ENCODE measurements at places on chromosomes 6 and 20.

GRCh38 chr6:17519120-17519519 is 81.0 kb upstream of the FAM8A1 start:
- no peak for DNase-seq

GRCh38 chr6:57109880-57110279 is 19.9 kb downstream of the ZNF451 start:
- no peak for DNase-seq

DNA sequence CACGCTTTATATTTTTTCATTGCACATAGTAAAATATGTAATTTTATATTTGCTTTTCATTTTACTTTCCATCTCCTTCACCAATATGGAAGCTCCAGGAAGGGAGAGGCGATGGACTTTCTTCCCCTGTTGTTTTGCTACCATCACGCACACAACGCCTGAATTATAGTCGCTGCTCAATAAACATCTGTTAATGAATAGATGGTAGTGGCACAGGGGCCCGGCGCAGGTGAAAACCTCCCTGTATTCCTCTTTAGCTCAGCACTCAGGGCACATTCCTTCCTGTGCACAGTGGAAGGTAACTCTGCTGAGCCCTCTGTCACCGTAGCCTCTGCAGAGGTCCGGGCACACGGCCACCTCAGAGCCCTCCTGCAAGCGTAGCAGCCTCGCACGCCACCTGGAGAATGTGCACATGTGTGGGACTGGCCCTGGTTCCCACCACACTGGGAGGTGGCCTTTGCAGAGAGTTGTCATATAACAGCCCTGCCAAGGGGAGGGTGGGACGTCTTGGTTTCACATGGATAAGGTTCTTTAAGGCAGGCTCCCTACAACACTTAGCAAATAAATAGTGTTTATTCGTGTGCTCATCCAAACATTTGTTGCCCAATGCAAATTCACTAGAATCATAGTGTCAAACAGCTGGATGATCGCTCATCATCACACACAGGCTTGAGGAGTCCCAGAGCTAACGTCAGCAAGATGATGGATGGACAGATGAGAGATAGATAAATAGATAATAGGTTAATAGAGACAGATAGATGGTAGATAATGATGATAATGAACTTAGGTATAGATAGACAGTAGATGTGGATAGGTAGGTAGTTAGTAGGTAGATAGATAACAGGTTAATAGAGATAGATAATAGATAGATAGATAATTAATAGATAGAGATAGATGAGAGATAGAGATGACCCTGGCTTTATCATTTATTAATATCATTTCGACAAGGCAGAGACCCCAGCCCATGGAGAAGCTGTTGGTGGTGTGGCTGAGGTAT is 32.3 kb upstream of the AFDN start:
- DNase-seq: no peak

DNA sequence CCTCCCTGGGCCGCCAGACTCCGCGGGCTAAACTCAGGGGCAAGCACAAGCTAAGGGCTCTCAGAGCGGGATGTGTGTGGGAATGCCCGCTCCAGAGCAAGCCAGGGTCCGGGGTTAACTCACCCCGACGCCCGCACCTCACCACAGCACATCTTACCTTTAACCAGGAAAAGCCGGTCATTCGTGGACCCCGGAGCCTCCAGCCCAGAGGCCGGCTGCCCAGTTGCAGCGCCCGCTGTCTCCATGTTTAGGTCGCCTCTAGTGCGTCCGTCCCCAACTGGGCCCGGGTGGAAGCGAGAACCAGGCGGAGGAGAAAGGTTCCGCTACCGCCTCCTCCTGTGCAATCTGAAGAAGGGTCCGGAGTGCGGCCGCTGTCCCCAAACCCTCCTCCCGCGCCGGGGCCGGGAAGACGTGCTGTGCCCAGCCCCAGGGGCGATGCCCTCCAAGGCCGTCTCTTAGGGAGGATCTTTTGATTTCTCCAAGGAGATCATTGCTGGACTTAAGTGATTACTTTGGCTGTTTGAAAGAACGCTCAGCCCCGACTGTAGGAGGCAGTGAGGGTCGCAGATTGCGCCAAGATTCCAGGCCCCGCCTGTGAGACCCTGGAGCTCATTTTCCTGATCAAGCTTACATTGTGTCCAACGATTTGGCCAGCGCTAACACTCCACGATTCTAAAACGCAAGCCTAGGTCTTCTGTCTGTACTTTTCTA is at the start of gene TMEM242:
Gene TMEM242 (minus strand): TSS at position 265 of the 711 bp plus-strand sequence. CDS start 20 bp downstream, at position 245.
- peak; percentile 93 for DNase-seq

DNA sequence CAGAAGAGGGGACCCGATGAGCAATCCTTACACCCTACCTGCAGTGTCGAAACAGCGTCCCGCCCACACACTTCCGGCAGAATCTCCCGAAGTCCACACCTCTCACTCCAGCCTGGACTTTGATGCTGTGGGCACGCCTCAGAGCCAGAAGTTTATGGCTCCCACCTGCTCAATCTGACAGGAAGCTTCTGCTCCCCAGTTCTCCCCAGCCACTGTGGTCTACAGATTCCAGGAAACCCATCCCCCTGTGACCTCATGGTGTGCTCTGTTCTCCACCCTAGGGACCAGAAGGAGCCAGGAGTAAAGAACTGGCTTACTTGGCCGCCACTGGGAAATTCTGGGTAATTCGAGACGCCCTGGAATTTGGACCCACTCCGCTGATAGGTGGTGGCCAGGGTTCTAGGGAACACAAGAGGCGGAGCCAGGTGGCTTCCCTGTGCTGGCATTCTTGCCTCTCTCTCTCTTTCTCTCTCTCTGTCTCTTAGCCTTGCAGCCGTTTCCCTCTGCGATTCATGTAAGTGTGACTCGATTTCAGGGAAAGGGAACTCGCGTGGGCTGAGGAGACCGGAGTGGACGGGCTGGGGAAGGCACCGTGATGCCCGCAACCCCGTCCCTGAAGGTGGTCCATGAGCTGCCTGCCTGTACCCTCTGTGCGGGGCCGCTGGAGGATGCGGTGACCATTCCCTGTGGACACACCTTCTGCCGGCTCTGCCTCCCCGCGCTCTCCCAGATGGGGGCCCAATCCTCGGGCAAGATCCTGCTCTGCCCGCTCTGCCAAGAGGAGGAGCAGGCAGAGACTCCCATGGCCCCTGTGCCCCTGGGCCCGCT is at the start of gene TRIM15:
Gene TRIM15 (plus strand): TSS at position 457 of the 828 bp plus-strand sequence. CDS start 139 bp downstream, at position 596.
- peak; percentile 66 for DNase-seq

- DNase-seq: no peak
Measured at GRCh38 chr6:132789396-132789776, 9.1 kb downstream of the SLC18B1 start.

DNA sequence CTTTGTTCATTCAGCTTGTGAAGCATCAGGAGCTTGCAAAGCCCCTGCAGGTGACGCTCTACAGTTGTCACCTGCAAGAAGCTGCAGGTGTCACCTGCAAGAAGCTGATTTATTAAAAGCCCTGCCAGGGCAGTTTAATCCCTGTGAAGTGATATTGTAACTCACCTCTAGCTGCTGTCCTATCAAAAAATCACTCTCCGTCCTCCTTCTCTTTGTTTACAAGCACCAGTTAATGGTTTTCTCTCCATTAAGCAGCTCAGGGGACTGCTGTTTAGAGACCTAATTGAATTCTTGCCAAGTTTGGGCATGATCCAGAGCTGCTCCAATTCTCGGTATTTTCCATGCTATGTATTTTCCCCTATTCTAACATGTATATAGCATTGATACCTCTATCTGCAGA is 345.9 kb downstream of the ARHGAP18 start:
- no peak for DNase-seq

GRCh38 chr6:155227046-155227445 is 36.8 kb upstream of the CLDN20 start:
- DNase-seq: no peak

DNA sequence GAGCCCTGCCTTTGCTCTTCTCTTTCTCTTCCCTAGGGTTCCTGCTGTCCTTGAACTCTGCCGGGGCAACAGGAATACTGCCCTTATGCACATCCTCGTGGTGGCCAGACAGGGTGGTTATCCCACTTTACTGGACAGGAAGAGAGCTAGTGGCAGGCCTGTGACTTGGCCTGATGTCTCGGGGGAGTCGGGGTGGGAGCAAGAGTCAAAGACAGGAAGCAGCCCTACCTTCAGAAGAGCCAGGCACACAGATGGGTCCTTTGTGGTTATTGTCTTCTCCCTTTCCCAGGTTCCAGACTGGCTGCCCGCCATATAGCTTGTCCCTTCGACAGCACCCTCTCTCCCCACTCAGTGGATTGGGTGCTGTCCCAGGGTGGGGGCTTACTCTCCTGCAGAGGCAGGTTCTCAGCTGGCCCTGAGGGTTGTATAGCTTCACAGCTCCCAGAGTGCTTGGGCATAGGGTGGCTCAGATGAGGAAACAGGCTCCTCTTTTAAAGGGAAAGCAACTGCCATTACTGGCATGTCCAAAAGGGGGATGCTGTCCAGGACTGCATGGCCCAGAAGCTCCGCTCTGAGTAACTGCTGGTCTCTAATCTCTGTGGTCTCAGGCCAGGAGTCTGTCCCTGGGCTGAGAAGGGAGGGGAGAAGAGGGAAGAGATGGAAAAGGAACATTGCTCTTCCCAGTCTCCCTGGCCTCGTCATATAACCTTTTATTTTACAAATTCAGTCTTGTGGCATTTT is 17.3 kb downstream of the PLCG1 start:
- no peak for DNase-seq

DNA sequence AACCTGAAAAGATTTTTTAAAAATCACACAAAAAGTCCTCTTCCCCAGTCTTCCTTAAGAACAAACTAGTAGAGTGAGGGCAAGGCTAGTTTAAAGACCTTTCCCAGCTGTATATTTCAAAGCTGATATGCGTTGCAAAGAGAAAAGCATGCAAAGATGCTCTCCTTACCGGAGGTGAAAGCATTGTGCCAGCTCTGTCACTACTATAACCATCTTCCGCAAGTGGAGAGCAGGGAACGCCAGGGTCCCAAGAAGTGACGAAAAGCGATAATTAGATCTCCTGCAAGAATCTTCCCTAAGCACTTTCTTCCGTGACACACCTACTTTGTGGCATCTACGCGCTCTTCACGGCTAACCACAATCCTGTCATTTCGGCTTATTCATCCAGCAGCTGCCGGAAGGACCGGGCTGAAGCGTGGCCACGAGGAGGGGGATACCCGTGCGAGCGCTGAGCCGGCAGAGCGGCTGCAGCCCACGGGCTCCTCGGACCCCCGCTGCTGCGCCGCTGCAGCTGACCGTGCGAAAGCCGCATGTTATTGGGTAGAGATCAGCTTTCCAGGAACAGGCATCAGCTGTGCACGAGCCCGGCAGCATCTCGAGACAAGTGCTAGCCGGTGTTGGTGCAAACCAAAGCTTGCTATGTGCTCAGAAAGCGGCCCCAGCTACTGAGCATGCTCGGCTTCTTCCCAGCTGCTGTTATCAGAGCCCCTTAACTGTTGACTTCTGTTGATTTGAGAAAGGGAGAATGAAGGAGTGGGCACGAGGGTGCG is 57.2 kb upstream of the ARHGAP18 start:
- DNase-seq: peak; percentile 66

DNA sequence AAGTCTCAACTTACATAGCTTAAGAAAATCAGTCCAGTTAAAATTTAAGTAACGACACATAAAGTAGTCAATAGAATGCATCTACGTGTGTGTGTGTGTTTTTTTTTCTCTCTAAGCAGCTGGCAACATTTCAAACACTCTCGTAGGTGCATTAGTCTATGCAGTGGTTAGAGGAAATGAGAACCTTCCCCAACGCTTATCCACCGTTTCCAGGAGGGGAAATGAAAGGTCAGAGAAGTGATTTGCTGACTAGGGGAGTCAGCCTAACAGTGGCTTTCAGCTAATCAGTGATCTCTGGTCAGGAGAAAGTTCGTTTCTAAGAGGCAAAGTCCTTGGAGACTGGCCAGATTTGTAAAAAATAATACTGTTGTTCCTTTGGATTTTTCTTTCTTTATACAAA is 806.6 kb downstream of the C6orf118 start:
- no peak for DNase-seq

GRCh38 chr20:52817511-52817910 is 154.6 kb upstream of the TSHZ2 start:
- DNase-seq: no peak

DNA sequence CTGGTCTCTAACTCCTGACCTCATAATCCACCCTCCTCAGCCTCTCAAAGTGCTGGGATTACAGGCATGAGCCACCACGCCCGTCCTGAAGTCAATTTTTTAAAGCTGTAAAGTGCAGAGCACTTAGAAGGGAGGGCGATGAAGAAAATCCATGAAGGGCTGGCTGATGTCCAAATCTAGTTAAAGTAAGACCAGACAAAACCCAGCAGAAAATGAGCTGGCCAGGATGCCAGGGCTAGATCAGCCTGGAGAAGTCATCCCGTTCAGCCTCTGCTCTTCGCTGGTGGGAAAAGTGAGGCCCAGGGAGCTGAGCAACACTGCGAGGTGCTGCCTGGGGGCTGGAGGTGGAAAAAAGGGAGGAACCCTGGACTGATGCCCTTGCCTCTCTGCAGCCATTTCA is 3.1 kb downstream of the BPIFB4 start:
- DNase-seq: no peak

DNA sequence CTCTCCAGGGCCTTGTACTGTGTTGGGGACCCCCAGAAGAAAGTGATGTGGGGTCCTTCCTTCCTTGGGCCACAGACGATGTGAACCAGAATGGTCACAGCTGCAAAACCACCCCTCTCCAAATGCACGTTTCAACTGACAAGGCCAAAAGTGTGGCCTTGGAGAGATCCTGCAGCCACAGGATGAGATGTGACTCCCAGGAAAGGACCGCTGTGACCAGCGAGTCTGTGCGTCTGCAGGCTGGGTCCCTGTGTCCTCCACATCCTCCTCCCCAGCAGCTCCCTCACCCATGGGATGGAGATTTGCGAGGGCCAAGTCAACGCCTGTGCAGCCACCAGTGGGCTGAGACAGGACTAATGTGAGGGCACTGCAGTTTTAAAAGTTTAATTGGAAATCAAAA is 247.0 kb downstream of the ERMARD start:
- DNase-seq: no peak

DNA sequence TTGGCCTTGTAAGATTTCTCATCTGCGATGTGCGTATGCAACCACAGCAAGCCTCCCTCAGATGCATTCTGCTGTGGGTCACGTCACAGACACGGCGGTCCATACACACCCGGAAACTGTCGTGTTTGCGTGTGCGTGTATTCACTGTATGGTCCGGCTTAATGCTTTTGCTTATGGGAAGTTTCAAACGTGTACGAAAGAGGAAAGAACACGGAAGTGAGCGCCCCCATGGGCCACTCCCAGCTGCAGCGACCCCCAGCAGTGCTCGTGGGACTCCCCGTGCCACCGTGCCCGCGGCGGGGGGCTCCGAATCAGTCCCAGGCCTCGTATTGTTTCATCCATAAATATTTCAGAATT is 10.2 kb downstream of the DLL1 start:
- no peak for DNase-seq

All from activated naive CD4-positive, alpha-beta T cell treated with Interleukin-2 at 50 U/mL for 16 hours (primary cell).